NCI-H345 (cell line): ENCODE measurements at places on chromosomes 1 and 21.

DNA sequence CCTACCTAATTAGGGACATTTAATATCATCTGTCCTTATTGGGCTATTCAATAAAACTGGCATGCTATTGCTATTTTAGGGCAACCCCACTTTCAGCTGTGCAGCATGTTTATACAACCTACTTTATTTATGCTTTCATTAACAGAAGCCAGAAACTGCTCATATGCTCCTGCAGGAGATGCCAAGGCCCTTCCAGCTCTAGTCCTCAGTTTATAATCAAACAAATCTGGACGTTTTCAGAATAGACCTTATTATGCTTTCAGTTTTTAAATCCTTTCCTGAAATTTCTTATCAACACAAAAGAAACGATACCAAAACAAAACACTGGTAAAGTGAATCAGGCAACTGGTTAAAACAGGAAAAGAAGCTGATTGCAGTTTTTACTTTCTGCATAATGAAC lies 53.2 kb downstream of the PTGS2 start:
- no peak for DNase-seq

GRCh38 chr1:101697072-101697471 lies 299.7 kb downstream of the OLFM3 start:
- DNase-seq: no peak

DNA sequence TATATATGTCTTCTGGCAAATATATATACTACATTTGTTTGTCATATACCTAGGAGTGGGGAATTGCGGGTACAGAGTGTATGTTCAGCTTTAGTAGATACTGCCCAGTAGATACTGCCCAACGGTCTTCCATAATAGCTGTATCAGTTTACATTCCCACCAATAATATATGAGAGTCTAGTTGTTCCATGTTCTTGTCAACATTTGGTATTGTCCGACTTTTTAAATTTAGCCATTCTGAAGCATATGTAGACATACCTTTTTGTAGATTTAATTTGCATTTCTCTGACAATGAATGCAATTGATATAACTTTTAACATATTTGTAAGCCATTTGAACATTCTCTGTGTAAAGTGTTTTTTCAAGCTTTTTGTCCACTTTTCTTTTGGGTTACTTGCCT lies 99.0 kb upstream of the HIVEP3 start:
- no peak for DNase-seq

- DNase-seq: no peak
Observed at GRCh38 chr1:183310753-183311479, 107.3 kb downstream of the NMNAT2 start.
